Adrenal gland (tissue), 19 donors: ENCODE measurements at places on chromosomes 11 and 22. TPM values are rescaled to one million over a fixed set of nuclear protein-coding genes. Genes with fewer than 3 reads are reported as not detected.

GRCh38 chr11:104625246-104625645 is 273.0 kb downstream of the CASP12 start:
- H3K27ac ChIP-seq, result no peak overlapping the region
- H3K36me3 ChIP-seq, result no peaks in the 10 kb centered on the region
- no peaks in the 10 kb centered on the region for H3K27me3 ChIP-seq
- H3K4me1 ChIP-seq, result no peaks in the 10 kb centered on the region
- DNase-seq, result no peak

- no peaks in the 10 kb centered on the region for H3K4me1 ChIP-seq
- H3K36me3 ChIP-seq, result no peaks in the 10 kb centered on the region
- H3K27me3 ChIP-seq, result no peaks in the 10 kb centered on the region
- H3K4me3 ChIP-seq, result no peak overlapping the region
- no peak overlapping the region for H3K27ac ChIP-seq
Observed at GRCh38 chr11:30317030-30317429, 5.9 kb upstream of the ARL14EP start.

Gene GVQW3
- total RNA-seq, result 2.3 TPM

- peaks cover 11% of the 10 kb centered on the region for H3K4me1 ChIP-seq
- no peak overlapping the region for H3K4me3 ChIP-seq
- no peaks in the 10 kb centered on the region for H3K27me3 ChIP-seq
- no peaks in the 10 kb centered on the region for H3K36me3 ChIP-seq
- DNase-seq, result peak; percentile 21
Observed at GRCh38 chr22:38572065-38572464, 2.1 kb upstream of the DMC1 start.

Gene RCOR2
- total RNA-seq, result 1.2 TPM

GRCh38 chr11:34996958-34997357 is 80.5 kb downstream of the PDHX start:
- DNase-seq, result no peak
- H3K4me1 ChIP-seq, result no peaks in the 10 kb centered on the region
- no peak overlapping the region for H3K4me3 ChIP-seq
- H3K27ac ChIP-seq, result no peak overlapping the region
- H3K36me3 ChIP-seq, result no peaks in the 10 kb centered on the region
